GM23248 (cell line): ENCODE measurements at places on chromosomes 12 and 14. TPM values are rescaled to one million over a fixed set of nuclear protein-coding genes. Genes with fewer than 3 reads are reported as not detected.

TAS2R7 gene
- total RNA-seq: not detected in 2 replicates

FOXN4 gene
- total RNA-seq: not detected in 2 replicates

CCDC177 gene
- not detected in 2 replicates for total RNA-seq

COX8C gene
- not detected in 2 replicates for total RNA-seq

TOMM20L gene
- total RNA-seq: not detected in 2 replicates

PRH2 gene
- 2.5 TPM in 1 of 2 replicates, not detected in the other for total RNA-seq

RTL1 gene
- not detected in 2 replicates for total RNA-seq

SMOC1 gene
- total RNA-seq: 3.5 and 4.6 TPM in 2 replicates

LRTM2 gene
- total RNA-seq: not detected in 2 replicates

GRCh38 chr12:28294300-28294699 is 104.0 kb downstream of the CCDC91 start:
- DNase-seq: no peak

DNA sequence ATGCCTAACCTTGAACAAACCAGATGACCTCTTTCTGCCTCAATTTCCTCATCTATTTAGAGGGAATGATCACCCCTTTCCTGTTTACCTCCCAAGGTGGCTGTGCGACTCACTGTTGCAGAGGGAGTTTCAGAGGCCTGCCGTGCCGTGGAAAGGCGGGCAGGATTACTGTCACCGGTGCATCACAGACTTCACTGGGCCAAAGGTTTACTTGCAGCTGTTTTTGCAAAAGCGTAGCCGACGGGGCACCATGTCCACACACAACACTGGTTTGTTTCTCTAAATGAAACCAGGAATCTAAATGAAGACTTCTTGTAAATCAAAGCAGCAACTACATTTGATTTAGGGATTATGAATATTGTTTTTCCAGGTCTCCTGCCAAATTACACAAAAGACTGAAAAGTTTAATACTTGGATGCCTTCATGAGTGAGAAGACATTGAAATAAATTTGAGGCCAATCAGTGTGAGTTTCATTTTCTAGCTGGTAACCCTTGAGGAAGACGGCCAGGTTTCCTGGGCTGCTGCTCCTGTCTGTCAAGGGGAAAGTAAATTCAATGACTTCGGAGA is 696.1 kb upstream of the TMEM132C start:
- peak; percentile 35 for DNase-seq

DNA sequence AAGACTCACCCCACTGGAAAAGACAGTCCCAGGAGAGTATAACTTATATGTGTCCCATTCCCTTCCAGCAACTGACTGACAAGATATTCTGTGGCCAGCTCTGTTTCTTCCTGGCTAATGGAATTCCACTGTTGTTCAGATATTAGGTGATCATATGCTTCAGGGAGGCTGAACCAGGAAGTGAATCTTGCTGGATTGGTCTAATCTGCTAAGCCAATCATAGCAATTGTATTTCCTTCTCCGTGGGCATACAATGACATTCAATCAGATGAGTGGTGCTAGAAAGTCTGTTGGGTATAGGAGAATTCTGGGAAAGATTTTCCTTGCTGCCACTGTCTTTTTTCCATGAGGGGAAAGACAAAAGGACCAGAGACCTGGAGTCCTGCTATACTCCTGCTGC is 12.1 kb downstream of the PYGL start:
- no peak for DNase-seq

- DNase-seq: no peak
Observed at GRCh38 chr12:62512901-62513300, 46.3 kb downstream of the MON2 start.

- DNase-seq: no peak
Observed at GRCh38 chr14:64928239-64929013, 14.1 kb downstream of the GPX2 start.

DNA sequence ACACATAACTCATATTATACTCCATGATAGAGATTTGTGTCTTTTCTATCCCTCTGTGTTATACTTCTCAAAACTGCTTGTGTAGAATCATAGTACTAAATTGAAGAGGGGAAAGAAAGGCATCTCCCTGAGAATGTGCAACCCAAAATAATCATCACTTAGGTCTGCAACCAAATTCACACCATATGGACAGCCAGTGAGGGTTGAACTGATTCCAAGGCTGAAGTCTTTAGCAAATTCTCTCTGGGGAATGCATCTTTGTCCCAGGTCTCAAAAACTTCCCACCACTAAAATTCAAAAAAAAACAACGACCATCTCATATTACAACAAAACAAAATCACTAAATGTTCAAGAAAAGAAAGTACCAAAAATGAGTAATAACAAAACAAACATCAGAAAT is 11.0 kb downstream of the ZFC3H1 start:
- no peak for DNase-seq

DNA sequence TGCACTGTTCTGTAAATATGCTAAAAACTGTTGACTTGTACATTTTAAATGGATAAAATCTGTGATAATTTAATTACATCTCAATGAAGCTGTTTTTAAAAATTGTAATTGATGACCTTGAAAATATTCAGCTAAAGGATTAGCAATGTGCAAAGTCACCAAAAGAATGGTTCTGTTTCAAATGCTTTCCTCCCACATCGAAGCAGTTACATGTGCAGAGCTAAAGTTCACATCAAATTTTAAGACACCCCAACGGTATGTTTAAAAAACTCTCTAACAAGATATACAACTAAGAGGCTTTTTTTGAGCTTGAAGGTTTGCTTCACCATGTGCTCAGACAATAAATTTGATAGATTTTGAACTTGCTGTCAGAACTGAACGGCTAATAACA is 114.6 kb upstream of the KRAS start:
- no peak for DNase-seq

GRCh38 chr14:98466807-98467206 is 805.2 kb downstream of the BCL11B start:
- peak; percentile 15 for DNase-seq

DNA sequence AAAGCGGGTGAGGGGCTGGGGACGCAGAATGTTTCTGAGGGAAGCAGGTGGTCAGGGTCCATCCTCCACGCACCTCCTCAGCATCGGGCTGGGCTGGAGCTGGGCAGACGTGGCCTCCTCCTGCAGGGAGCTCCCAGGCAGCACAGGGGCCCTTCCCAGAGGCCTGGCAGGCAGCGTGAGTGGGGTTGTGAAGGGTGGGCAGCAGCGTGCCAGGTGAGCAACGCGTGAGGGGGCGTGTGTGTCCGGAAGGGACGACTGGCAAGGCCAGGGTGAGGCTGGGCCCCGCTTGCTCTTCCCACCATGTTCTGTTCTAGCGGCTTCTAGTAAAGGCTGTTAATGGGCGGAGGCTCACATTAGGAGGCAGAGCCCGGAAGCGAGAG is 17.1 kb downstream of the ANKRD9 start:
- no peak for DNase-seq

DNA sequence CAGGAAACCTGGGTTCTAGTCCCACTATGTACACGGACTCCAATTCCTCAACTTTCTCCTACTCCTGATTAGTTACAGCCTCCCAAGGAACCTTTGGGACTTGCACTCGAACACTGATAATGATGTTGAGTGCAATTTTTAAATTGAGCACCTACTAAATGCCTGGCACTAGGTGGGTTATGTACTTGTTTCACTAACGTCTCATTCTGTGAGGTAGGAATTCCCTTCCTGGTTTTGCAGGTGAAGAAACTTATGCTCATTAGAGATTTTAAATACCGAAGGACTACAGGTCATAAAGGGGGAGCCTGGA is 536 bp downstream of the PARPBP start:
- DNase-seq: no peak

DNA sequence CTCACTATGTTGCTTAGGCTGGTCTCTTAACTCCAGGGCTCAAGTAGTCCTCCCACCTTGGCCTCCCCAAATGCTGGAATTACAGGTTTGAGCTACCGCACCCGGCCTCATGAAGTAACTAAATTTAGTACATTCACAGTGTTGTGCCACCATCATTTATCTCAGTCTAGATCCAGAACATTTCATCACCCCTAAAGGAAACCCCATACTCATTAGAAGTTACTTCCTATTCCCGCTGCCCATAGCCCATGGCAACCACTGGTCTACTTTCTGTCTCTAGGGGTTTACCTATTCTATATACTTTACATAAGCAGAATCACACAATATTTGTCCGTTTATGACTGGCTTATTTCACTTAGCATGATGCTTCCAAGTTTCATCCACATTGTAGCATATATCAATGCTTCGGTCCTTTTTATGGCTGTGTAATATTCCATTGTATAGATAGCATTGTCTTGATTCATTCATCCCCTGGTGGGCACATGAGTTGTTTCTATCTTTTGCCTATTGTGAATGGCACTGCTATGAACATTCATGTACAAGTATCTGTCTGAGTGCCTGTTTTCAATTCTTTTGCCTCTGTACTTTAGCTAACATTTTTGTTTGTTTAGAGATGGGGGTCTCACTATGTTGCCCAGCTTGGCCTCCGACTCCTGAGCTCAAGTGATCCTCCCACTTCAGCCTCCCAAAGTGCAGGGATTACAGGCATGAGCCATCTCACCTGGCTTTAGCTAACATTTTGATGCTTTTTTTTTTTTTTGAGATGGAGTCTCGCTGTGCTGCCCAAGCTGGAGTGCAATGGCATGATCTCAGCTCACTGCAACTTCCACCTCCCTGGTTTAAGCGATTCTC is 10.2 kb upstream of the SH2B3 start:
- no peak for DNase-seq

GRCh38 chr14:24055971-24056799 is 4.4 kb downstream of the CARMIL3 start:
- no peak for DNase-seq

DNA sequence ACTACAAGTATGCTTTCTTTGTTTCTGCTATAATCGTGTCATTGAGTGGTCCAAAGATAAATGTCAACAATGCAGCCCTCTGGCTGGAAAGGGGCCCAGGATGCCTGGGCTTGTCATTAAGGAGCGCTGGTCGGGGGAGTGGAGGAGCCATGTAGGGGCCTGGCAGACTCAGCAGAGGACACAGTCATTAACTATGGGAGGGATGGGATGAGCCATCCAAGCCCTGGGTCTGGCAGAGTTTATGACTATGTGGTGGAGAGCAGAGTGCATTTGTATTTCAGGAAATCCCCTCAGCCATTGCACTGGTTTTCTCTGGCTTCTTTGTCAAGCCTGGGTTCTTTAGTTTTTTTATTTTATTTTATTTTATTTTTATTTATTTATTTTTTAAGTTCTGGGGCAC is 243.1 kb downstream of the C12orf75 start:
- DNase-seq: peak; percentile 8

DNA sequence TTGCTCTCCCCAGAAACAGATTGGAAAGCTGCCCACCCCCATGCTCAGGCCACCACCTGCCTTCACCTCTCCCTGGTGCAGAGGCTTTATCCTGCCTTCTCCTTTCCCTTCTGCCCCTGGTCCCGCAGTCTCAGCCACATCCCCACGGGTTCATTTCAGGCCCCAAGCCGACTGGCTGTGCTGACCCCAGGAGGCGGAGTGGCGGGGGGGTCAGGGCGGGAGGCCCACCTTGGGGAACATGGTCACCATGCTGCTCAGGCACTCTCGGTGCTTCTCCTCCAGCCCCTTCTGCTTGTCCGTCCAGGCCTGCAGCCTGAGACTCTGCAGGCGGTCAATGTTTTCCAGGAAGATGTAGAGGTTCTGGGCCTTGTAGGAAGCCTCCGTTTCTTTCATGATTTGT is 6.9 kb downstream of the FAM186B start:
- DNase-seq: no peak

DNA sequence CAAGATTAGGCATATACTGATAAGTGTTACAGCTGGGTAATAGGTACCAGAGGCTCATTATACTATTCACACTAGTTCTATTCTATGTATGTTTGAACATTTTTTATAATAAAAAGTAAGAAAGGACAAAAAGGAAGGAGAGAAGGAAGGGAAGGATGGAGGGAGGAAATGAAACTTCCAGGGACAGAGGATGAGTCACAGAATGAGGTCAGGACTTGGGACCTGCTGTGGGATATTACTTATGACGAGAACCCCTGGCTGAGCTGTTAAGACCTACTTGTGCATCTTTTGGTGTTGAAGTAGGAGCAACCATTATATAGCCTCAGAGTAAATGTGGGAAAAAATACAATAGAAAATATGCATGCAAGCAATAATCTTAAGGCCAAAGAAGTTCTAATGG is 16.7 kb upstream of the TMEM260 start:
- no peak for DNase-seq
